ENCODE measurements at places on chromosomes 7 and 10.

DNA sequence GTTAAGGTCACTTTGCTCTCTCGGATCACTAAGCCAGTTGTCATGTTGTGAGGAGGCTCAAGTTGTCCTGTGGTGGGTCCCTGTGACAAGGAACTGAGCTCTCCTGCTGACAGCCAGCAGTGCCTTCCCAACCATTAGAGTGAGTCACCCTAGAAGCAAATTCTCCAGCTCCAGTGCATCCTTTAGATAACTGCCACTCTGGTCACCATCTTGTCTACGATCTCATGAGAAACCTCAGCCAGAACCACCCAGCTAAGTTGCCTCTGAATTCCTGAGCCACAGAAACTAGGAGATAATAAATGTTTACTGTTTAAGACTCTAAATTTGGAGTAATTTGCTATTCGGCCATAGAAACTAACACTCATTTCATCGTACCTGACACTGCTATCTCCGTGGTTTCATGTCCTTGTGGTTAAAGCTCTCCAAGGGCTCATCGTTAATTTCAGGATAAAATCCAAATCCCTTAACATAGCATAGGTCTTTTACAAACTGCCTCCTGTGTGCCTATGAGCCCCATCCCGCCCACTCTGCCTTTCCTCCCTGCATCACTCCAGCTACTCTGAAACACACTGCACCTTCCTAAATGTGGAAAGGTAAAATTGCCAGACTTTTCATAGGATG is 56.5 kb upstream of the WIPF3 start:
- no peak for DNase-seq

GRCh38 chr10:28284126-28284525 is 18.7 kb downstream of the MPP7 start:
- DNase-seq: no peak

DNA sequence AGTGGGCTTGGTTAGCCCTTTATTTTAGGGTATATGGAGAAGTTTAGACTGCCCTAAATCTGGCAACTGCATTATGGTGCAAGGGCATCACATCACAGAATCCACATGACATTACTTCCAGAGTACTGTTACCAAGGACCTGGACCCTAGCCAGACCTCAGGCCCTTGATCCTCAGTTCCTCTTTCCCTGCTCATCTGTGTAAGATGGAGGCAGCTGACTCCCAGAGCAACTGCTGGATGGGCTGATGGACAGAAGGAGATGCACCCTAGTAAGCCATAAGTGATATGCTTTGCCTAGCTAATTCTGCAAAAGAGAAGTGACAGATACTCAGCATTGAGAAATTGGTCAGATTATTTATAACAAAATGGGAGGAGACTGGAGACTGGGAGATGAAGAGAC is 131.7 kb downstream of the DYNC1I1 start:
- DNase-seq: no peak

GRCh38 chr7:94250987-94251386 is 143.7 kb upstream of the COL1A2 start:
- no peak for DNase-seq

- DNase-seq: no peak
These were observed 33.8 kb upstream of the FIS1 start for GRCh38 chr7:101278461-101279292.

GRCh38 chr10:78458983-78459638 is 425.4 kb downstream of the RPS24 start:
- DNase-seq: peak; percentile 96

DNA sequence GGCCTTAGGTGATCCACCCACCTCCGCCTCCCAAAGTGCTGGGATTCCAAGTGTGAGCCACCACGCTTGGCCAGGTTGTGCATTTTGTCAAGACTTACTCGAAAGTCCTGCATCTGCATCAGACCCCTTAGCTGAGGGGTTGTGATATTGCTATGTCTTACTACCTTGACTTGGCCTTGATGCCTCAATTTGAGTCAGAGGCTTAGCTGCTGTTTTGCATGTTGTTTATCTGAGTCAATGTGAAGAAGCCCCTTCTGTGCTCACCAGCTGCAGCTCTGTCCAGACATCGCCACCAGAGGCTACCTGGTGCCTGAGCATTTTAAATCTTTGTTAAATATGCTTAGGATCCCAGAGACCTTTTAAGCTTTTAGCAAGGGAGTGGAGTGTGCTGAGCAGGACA is 18.1 kb downstream of the UBE2D4 start:
- DNase-seq: no peak

- DNase-seq: no peak
These were observed 697.8 kb downstream of the NRG3 start for GRCh38 chr10:82572744-82573143.

DNA sequence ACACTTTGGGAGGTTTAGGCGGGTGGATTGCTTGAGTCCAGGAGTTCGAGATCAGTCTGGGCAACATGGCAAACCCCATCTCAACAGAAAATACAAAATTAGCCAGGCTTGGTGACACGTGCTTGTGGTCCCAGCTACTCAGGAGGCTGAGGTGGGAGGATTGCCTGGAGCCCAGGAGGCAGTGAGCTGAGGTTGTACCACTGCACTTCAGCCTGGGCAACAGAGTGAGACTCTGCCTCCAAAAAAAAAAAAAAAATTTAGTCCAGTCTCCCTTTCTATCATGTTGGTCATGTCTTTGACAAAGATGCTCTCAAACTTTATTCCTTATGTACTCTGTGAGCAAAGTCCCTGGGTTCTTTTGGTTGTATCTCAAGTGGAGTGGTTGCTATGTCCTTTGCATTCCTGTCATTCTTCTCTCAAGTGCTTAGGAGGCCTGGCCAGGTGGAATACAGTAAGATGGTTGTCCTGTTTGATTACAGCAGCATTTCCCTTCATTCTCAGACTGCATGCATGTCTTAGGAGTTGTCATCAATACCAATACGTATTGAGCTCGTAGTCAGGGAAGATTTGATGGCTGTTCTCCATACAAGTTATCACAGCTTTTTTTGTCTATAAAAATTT is 85.7 kb downstream of the MMRN2 start:
- no peak for DNase-seq

- DNase-seq: no peak
These were observed 292.9 kb upstream of the ZMIZ1 start for GRCh38 chr10:78775891-78776290.

- no peak for DNase-seq
These were observed 8.8 kb downstream of the ZNF92 start for GRCh38 chr7:65382452-65382851.

GRCh38 chr10:61943674-61944378 is 42.3 kb downstream of the ARID5B start:
- DNase-seq: no peak

- DNase-seq: no peak
These were observed 342 bp upstream of the MEIG1 start for GRCh38 chr10:14958872-14959220.

GRCh38 chr7:83849131-83849530 is 200.2 kb upstream of the SEMA3E start:
- DNase-seq: no peak

DNA sequence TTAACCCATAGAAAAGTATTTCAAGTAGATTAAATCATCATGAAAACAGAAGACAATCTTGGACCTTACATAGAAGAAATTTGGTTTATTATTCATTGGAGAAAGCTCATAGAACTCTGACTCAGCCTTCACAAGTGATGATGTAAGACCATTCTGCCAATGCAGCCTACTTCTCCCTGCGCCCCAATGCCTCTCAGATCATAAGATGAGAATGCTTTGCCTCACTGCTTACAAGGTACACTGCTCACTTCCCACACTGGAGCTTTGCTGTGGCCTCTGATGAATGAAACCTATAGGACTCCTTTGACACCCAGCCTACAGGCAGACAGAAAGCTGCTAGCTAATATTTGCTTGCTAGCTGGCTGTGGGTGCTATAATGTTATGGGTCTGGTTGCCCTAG is 569.4 kb upstream of the STEAP1 start:
- no peak for DNase-seq

- no peak for DNase-seq
These were observed 252.2 kb downstream of the GALNT17 start for GRCh38 chr7:71384094-71384493.

- no peak for DNase-seq
These were observed 386.0 kb upstream of the HPS1 start for GRCh38 chr10:98832738-98833137.

DNA sequence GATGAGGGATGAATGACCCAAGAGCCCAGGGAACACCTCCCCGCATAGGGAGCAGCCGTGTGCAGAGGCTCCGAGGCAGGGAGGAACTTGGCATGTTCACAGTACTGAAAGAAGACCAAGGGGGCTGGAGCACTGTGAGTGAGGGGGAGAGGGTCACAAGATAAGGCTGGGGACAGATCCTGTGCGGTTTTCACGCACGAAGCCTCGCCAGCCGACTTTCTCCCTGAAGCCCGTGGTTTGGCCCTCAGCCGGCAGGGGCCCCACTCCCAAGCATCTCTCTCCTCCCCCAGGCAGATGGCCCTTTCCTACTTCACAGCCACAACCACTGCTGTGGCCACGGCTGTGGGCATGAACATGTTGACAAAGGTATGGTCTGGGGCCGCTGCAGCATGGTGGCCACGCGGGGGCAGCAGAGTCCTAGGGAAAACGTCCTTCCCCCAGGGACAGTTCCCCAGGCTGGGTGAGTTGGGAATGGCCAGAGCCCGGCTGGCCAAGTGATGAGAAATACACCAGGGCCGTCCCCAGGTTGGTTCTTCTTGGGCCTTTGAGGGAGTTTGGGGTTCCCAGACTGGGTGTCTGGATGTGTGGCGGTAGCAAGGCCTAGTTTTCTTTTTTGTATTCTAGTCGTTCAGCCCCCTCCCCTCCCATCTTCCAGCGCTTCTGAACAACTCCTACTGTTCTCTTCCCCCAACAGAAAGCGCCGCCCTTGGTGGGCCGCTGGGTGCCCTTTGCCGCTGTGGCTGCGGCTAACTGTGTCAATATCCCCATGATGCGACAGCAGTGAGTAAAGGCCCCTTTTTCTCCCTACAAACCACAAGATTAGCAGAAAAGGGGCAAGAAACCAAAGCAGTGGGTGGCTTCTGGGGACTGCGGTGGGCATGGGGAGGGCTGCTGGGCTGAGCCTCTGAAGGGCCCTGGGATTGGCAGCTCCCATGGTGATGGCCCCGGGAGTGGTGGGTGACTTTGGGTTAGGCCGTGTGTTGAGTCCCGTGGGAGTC is 14.4 kb upstream of the WBP1L start:
- peak; percentile 62 for DNase-seq

GRCh38 chr10:80539421-80540031 is 1.8 kb downstream of the SH2D4B start:
- DNase-seq: no peak

GRCh38 chr10:45424668-45425404 is 50.8 kb downstream of the ALOX5 start:
- DNase-seq: no peak

DNA sequence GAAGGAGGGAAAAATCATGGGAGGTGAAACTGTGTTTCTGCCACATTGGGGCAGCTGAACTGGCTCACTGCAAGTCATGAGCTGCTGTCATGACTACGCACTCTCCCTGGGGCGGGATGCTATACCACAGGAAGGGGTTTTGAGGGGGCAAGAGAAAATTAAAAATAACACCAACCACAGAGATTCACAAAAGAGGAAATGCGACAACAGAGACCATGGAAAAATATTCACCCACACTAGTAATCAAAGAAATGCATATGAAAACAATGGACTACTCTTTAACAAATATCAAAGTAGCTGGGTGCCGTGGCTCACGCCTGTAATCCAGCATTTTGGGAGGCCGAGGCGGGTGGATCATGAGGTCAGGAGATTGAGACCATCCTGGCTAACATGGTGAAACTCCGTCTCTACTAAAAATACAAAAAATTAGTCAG is 65.2 kb upstream of the TM9SF3 start:
- no peak for DNase-seq

DNA sequence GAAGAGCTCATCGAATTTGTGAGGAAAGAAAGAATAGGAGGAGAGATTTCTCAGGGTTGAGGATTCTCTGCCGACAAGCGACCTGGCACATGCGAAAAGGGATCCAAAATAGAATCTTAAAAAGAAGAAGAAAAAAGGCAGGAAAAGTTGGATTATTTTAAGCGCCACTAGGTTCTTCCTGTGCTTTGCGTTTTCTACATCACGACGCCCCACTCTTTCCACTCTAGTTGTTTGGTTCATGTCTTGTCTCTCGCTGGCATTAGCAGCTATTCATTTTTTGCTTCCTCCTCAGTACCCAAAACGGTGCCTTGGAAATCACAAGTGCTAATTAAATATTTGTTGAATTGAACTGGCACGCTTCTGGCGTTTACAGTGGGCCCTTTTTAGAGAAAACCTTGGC is 674 bp upstream of the FRA10AC1 start:
- DNase-seq: peak; percentile 48

- no peak for DNase-seq
These were observed 391.4 kb downstream of the NRG3 start for GRCh38 chr10:82266438-82266837.

DNA sequence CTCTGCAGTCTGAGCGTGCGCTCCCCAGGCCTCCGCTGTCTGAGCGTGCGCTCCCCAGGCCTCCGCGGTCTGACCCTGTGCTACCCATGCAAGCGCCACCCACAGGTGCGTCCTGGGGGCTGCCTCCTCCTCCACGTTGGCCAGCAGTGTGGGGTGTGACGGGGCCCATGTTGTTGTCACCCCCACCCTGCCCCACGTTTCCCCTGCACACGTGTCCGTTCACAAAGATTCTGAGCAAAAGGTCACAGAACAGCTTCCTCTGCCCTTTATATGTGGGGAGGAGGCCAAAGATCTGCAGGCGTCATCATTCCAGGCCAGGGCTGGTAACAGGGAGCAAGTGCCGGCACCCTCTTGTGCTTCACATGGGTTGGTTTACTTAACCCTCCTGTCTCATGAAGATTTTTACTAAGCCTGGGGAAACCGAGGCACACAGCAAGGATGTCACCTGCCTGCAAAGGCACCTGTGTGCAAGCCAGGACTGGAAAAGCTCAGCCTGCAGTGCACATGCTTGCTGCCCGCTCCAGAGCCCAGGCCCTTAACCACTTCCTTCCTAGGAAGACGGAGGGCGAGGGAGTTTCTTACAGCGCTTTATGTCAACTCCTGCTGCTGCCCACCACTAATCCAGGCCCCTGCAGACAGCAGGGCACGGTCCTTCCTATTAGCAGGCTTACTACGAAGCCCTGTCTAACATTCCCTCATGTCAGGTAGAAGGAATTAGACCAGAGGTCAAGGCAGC is 4.8 kb downstream of the GPR146 start:
- no peak for DNase-seq

- no peak for DNase-seq
These were observed 222.1 kb downstream of the WDR37 start for GRCh38 chr10:1278306-1278705.

- DNase-seq: no peak
These were observed 195.7 kb upstream of the KLF6 start for GRCh38 chr10:3980660-3981059.

GRCh38 chr7:29194594-29195427 is at the start of gene CHN2:
Gene CHN2, plus strand, starts transcription at chr7:29194775.
- DNase-seq: peak; percentile 78

DNA sequence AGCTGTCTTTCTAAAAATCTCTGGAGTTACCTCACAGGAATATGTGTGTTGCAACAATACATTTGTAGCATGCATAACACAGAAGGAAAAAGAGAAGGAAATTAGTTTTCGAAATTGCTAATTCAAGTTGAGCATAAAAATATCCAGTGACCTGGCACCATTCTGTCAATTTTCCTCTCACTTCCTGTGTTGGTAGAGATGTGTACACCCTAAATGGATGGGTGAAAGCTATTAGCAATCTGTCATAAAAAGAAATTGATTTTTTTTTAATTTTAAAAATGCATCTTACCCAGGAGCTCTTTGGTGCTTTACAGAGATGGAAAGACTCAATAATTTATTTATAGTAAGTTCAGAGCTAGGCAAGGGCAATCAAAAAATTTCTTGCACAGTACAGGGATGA is 333.3 kb upstream of the TMEM229A start:
- no peak for DNase-seq

- no peak for DNase-seq
These were observed 394.0 kb upstream of the FZD8 start for GRCh38 chr10:36036137-36036536.

All from NCI-H146 (cell line).